H1 (cell line): ENCODE measurements at places on chromosomes 3 and 15. TPM values are rescaled to one million over a fixed set of nuclear protein-coding genes. Genes with fewer than 3 reads are reported as not detected.

The FBXL2 gene
- total RNA-seq = 2.2 and 3.1 TPM in 2 replicates

GRCh38 chr15:67080900-67081431 lies 15.6 kb downstream of the SMAD3 start:
- DNase-seq = no peak

The WNT7A gene
- not detected in 2 replicates for total RNA-seq

- DNase-seq = no peak
Observed at GRCh38 chr3:31197941-31198340, 303.5 kb upstream of the GADL1 start.

The TMEM42 gene
- total RNA-seq = 10.8 and 11.2 TPM in 2 replicates

DNA sequence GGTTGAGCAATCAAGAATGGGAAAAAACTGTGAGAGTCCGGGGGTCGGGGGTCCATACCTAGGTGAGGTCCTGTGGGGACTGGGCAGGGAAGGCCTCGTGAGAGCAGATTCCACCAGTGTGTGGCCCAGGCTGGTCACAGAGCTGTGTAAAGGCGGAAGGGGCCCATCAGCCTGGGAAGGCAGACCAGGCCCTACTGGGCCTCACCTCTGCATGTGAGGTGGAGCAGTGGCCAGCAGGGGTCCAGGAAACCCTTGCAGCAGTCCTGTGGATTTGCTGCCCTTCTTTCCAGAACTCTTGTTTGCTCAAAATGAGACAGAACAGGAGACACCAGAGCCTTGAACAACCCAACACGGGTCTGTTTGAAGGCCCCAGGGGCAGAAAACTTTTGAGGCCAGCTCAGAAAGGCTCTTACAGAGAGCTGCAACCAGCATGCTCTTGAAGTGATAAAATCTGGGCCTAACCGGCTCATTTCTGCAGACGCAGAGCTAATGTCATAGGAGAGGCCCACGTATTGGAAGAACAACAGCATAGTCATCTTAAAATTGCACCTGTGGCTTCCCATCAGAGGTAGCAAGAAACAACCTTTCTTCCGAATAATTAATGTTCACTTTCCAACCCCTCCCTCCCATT lies 30.3 kb upstream of the HHATL start:
- DNase-seq = peak; percentile 47

The B4GALT4 gene
- total RNA-seq = 44.7 and 56.5 TPM in 2 replicates

The SCN11A gene
- 0.10 and 0.11 TPM in 2 replicates for total RNA-seq

DNA sequence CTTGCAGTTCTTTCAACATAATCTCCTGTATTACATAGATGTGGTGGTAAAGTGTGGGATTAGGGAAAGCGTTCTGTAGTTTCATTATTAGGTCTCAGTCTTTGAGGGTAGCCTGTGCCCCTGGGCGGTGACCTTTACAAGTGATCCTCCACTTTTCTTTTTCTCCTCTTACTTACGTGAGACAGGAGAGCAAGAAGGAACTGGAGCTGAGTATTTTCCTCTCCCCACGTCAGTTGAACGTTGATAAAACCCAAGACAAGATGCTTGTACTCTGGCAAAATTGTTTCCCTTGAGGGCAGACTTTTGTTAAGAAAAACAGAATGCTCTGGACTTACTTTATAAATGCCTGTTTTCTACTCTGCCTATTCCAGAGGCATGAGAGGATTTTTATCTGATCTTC lies 378.7 kb downstream of the ZNF385D start:
- no peak for DNase-seq

The MYZAP gene
- total RNA-seq = 0.65 and 0.94 TPM in 2 replicates

The GHRL gene
- 0.35 TPM in 1 of 2 replicates, not detected in the other for total RNA-seq

The GASK1A gene
- total RNA-seq = 7.9 and 11.5 TPM in 2 replicates

DNA sequence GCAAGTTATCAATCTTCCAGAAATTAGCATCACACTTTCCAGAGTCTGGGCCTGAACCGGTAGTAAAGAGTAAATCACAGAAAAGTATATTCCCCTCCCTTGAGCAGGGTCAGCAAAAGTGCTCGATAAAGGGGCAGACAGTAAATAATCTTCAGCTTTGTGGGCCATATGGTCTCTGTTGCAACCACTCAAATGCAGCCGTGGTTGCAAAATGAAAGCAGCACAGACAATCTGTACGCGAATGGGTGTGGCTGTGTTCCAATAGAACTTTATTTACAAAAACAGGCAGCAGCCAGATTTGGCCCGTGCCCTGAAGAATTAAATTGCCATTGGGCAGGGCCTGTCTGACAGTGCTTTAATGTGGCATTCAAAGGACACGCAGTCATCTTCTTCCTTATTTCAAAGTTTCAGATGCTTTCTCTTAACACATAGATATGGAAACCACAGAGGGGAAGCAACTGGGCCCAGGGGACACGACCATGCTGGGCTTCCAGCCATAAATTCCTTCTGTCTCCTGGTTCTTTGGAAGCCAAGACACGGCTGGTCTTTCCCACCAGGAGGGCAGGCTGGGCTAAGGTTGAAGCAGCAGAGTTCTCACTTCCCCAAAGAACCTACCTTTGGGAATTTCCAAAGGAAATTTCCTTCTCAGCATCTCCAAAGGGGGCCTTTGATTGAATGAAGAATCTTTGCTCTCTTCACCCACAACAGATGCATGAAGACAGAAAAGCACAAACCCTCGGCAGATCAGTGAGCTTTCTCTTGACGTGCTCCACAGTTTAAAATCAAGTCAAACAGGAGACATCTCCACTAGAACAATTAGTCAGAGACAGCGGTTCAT lies 489.8 kb upstream of the PROK2 start:
- no peak for DNase-seq

DNA sequence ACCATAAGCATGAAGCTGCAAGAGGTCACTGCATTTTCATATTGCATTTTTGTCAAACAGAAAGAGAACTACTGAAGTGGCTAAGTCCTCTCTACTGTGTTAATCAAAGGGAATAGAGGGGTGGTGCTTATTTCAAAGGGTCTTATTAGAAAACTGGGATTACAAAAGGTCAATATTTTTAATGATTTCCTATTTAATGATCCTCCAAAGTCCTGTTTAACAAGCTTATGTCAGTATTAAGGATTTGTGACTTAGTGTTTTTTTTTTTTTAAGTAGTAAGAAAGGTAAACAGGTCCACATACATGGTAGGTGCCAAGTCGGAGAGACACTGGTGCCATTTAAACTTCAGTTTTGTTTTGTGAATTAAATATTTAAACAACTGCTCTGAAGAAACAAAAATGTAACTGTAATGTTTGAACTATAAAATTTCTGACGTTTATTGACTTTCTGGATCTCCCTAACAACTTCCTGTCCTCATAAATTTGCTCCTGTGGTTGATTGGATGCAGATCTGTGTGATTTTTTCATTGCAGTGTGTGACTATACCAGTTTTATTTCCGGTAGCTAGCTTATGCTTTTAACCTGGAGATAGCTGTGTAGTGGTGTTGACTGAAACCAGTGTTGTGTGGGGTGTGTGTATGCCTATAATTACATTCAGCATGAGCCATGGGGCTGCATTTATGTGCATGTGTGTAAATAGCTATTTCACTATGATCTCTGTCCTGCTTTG lies 8.6 kb upstream of the CACNA1D start:
- no peak for DNase-seq

The ATP13A4 gene
- total RNA-seq = not detected in 2 replicates

The ARPP19 gene
- total RNA-seq = 247 and 274 TPM in 2 replicates

- no peak for DNase-seq
Observed at GRCh38 chr3:110378481-110378880, 693.1 kb upstream of the NECTIN3 start.

DNA sequence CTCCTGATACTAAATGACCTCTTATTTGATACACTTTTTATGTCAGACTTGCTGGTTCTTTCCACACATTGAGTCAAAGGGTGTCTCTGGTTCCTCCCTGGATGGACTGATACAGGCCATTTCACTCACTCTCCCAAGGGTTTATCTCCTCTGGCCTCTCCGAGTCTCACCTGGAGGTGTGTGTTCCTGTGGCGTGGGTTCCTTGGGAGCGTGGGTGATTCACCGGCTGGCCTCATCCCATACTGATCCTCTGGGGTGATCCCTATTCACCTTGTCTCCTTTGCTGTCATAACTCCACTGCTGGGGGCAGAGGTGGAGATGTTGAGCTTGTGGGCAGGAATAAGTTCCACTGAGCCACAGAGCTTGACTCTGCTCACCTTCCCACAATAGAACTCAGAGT lies 61.1 kb downstream of the ST6GAL1 start:
- no peak for DNase-seq

- no peak for DNase-seq
Observed at GRCh38 chr3:191435981-191436380, 25.0 kb upstream of the PYDC2 start.

The RIOX2 gene
- total RNA-seq = 15.5 and 16.4 TPM in 2 replicates

GRCh38 chr3:9696480-9697220 lies 7.0 kb upstream of the CPNE9 start:
- DNase-seq = no peak

The SQOR gene
- 0.22 and 0.25 TPM in 2 replicates for total RNA-seq

DNA sequence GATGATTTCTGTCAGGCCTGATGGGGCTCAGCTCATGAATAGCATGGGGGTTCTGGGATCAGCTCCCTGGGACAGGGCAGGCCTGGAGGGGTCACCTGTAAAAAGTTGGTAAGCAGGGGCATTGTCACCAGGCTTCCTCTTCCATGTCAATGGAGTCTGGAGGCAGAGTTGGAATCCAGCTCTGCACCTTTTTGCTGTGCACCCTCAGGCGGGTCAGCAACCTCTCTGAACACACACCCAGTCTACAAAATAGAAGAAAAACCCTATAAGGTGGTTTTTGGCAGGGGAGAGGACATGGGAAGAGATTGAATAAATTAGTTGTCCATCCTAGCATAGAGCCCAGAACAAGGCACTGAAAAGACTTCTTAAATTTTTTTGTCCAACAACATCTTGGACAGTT lies 77.2 kb upstream of the NR2E3 start:
- no peak for DNase-seq

DNA sequence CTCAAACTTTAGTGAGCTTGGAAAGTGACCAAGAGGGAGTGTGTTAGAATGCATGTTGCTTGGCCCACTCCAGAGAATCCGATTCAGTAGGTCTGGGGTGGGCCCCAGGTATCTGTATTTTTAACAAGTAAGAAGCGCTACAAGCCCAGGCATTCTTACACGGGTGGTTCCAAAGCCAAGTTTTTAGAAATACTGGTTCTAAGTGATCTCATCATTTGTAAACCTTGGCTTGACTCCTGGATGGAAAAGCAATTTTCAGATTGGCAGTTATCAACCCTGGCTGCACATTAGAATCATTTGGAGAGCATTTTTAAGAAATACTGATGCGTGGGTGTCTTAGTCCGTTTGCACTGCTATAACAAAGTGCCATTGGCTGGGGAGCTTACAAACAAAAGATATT lies 27.3 kb upstream of the ST8SIA2 start:
- DNase-seq = no peak

The VPS39 gene
- 36.6 and 39.6 TPM in 2 replicates for total RNA-seq

GRCh38 chr3:52093756-52094545 lies 37.6 kb upstream of the DUSP7 start:
- DNase-seq = no peak

DNA sequence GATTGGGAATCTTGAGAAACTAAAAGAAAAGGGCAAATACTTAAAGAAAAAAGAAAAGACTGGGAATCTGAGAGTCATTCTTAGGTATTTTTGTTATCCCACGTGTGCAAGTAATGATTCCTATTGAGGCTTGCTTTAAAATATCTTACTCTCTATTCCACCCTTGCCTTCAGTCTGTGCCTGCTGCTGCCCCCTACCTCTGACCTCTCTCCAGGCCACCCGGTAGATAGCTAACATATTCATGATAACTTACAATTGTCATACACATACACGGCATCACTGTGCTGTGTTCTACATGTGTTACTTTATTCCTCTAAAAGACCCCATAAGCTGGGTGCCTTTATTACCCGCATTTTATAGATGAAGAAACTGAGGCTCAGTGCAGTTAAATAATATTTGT lies 27.8 kb upstream of the ATP13A3 start:
- no peak for DNase-seq

DNA sequence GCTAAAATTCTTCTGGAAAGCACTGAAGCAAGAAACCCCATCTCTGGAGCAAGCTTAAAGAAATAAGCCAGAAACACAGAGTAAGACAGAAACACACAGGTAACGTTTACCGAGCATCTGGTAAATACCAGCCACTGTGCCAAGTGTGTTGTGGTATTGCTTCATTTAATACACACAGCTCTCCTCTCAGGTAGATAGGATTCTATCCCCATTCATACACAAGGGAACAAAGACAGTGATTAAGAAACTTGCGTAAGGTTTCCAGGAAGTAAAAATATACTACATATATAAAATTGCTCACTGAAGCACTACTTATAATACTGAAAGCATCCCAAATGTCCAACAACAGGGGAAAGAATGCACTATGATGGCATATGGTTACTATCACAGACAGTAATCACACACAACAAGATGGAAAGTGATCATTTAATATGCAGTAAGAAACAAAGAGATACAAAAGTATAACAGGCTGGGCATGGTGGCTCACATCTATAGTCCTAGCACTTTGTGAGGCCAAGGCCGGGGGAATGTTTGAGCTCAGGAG lies 27.5 kb downstream of the TAMM41 start:
- DNase-seq = no peak

The STRIT1 gene
- total RNA-seq = 0.38 and 0.47 TPM in 2 replicates

DNA sequence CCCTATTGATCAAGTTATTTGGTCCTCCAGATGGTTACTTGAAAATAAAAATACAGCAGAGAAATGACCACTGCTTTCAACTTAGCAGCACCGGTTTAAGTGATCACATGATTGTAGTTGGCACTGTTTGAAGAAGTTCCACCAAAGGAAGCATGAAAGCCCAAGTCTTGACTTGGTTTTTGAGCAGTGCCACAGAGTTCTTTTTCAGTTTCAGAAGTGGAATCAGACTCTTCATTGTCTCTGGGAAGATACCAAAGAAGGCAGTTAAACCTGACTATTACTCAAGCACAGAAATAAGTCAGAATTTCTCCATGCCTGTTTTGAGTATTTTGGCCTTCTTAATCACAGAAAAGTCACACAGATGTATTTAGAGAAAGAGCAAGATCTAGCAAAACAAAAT lies 66.7 kb downstream of the BBX start:
- no peak for DNase-seq

- no peak for DNase-seq
Observed at GRCh38 chr15:74782259-74783071, 585 bp downstream of the CSK start.

- DNase-seq = no peak
Observed at GRCh38 chr3:141392897-141393734, 24.8 kb downstream of the ZBTB38 start.

The LEKR1 gene
- total RNA-seq = not detected in 2 replicates
